ENCODE measurements at places on chromosomes 12 and 14.
A peak's percentile ranks its signal among the peaks of the same experiment; 100 is the strongest.

DNA sequence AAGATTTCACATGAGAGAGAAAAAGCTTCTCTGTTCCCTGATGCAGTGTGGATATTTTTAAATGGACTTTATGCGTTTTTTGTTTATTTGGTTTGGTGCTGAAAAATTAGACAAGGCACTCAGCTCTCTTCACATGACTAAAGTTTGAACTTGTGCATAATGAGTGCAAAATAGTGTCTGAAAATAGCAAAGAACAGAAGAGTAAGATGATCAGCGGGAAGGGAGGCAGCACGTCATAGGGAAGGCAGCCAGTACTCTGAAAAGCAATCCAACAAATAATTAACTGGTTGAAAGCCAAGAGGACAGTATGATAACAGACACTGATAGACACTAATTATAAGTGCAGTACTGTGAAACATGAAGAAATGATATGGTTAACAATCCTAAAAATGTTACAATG lies 46.6 kb upstream of the CDKN3 start:
- no peak for DNase-seq

GRCh38 chr14:97413966-97414717 lies 617.0 kb downstream of the VRK1 start:
- no peak for DNase-seq

- peak; percentile 15 for DNase-seq
Observed at GRCh38 chr12:68331500-68331868, 678 bp downstream of the MDM1 start.

GRCh38 chr12:58310368-58310767 lies 369.0 kb downstream of the ATP23 start:
- DNase-seq, result peak; percentile 92

DNA sequence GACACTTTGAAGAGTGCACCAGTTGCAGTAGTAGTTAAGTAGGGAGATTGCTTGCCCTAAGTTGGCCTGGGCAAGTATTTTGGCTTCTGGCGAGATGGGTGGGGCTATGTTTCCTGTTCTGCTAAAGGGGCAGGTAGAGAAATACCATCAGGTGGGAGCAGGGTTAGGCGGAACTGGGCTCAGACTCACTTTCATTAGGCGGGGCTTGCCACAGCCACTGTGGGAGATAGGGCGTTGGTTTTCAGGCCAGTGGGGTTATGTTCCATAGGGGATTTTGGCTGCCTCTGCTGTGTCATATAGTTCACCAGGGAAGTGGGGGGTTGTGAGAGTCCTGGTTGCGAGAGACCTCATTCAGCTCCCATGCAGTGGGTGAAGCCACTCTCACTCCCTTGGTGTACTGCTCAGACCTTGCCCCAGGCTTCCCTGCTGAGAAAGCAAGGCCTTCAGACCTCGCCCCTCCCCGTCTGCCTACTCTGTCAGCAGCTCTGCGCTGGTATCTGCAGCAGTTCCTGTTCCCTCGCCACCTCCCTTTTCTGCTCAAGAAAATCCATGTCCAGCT lies 43.3 kb downstream of the AEBP2 start:
- no peak for DNase-seq

- no peak for DNase-seq
Observed at GRCh38 chr14:32697114-32697513, 241.6 kb upstream of the NPAS3 start.

GRCh38 chr12:67925077-67925476 lies 64.2 kb upstream of the IFNG-AS1 start:
- DNase-seq, result no peak

- DNase-seq, result no peak
Observed at GRCh38 chr12:20429852-20430251, 61.5 kb downstream of the PDE3A start.

DNA sequence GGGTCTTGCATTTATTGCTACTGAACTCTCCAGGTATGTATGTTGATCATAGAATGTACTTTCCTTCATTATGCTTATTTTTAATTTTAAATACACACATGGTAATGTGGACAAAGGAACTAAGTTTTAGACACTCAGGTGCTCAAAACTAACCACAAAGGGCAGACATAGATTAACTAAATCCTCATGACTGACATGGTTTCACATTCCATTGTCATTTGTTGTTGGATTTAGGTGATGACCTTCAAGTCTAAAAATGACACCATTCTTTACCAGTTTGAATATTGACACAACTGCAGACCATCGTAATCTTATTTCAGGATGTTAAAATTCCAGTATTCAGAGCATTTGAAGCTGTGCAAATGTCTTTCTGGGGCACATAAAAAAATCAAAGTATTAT lies 128.4 kb downstream of the BBS10 start:
- no peak for DNase-seq
